AG08395 (cell line): ENCODE measurements at places on chromosomes 4 and X.

GRCh38 chrX:71057848-71058530 is 10.1 kb downstream of the SNX12 start:
- DNase-seq: no peak

- no peak for DNase-seq
These were observed 55.0 kb upstream of the NR0B1 start for GRCh38 chrX:30364229-30364628.

DNA sequence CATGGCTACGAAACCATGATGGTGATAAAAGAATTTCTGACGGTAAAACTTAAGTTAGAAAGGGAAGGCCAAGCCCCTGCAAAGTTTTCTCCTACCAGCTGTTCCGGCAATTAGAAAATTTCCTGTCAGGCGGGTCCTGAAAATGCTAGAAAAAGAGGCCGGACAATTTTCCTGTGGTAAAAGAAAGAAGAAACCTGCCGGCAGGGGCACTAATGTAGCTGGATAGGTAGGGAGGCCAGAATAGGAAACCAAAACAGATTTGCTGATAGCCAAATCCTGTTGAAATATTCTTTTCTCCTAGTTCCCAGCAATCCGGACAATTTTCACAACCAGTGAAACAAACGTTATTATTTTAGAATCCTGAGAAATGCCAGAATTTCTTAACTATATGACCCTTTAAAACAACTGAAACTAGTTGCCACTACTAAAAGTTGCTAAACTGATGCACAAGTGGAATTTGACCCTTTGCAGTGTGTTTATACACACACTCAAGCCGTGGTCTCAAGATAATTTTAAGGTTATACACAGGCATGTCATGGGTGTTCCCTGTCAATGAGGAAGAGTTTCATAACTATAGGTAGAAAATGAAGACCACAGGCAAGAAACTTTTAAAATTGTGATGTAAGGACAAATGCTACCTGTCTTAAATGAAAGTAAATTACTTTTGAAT is 47.7 kb downstream of the RPS6KA3 start:
- DNase-seq: no peak

GRCh38 chr4:43607827-43608461 is 715.4 kb downstream of the GRXCR1 start:
- DNase-seq: no peak

DNA sequence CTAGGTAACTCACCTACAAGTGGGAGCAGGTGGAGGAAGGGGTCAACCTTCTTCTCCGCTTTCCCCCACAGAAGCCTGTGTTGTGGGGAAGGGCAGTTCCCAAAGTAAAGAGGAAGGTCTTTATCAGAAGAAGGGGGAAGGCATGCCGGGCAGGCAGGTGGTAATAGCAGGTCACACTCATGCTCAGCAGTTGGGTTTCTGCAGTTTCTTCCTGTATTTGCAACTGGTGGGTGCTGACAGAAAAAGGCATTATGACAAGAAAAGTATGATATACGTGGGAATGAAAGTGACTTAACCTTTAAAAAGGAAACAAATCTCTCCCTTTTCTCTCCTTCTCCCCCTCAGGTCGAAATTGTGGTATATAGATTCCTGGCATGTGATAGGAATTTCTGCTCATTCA is 3.7 kb downstream of the MTMR1 start:
- DNase-seq: no peak

GRCh38 chr4:182145334-182145905 is 97.8 kb upstream of the TENM3 start:
- no peak for DNase-seq

DNA sequence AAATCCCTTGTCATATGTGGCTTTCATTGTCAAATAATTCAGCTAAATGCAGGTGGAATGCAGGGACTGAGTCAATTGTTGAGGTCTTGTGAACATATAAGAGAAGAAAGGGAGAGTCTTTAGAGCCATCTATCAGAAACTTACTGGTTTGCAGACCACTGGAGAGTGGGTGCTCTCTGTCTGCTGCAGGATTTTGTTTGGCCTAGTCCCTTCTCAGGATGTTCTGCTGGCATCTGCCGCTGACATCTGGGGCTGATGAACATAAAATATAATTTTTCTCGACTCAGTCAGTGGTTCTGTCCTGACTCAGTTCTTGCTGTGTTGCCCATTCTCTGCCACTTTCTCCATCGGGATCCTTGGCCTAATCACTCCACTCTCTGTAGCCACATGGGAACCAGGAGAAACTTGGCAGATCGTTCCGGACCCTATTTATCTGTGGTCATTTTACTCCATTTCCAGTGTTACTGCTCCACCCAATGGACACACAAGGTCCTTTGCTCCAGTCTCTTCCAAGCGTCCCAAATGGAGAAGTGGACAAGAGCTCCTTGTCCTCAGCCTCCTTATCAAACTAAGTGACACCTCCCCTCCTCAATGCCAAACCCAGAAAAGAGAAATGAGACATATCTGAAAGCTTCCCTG is 436.2 kb downstream of the FAT4 start:
- DNase-seq: peak; percentile 43

DNA sequence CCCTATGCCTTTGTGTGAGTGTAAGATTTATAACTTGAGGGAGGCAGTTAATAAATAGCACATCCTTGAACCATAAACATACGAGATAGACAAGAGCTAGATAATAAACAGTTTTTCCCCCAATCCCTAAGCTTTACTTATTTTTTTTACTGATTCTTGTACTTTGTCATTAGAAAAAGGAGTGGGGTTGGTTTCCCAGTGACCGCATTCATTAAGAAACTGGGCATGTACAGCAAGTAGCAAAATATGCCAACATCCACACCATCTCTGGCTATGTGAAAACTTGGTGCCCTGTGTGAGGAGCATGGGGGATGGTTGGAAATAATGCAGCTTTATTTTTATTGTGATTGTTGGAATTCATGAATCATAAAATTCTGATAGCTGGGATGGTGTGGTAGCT is 176.2 kb downstream of the CBR4 start:
- no peak for DNase-seq

- DNase-seq: peak; percentile 2
These were observed 661.6 kb downstream of the RAPGEF2 start for GRCh38 chr4:159764343-159764952.

GRCh38 chr4:150664935-150665334 is 83.0 kb downstream of the MAB21L2 start:
- DNase-seq: no peak

DNA sequence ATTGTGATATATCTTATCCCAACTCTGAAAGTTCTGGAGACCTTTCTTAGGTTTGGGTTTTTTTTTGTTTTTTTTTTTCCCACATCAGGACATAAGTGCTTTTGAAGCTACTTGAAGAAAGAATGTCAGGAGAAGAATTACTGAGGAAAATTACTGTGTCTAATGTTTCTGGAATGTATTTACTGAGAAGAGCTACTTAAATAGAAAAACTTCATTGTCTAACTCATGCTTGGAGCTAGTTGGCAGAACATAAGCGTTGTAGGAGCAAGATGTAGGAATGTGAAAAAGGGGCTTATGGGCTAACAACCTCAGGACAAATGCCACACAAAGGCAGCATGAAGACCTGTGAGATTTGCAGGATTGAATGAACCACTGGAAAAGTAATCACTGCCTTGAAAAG is 166.6 kb upstream of the GLRA2 start:
- DNase-seq: peak; percentile 30

- no peak for DNase-seq
These were observed 11.8 kb downstream of the AMBN start for GRCh38 chr4:70603856-70604255.

DNA sequence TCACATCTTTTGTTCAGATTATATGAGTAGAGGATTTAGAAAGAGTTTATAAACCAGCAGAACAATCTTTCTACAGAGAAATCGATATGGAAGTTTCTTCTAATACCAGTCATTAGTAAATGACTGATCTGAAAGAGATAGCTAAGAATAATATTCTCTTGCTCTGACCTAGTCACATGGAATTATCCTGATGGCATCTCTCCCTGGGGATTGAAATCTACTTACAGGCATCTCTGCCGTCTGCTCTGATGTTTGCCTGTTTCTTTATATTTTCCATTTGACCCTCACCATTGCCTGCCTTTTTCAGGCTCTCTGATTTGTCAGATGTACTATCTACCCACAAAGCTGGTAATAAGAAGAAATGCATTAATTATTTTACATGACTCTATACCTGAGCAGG is 1157.3 kb downstream of the PCDH7 start:
- no peak for DNase-seq

- no peak for DNase-seq
These were observed 9.2 kb downstream of the RFC1 start for GRCh38 chr4:39357002-39357401.

GRCh38 chr4:157291071-157291470 is 70.5 kb downstream of the GRIA2 start:
- DNase-seq: no peak

DNA sequence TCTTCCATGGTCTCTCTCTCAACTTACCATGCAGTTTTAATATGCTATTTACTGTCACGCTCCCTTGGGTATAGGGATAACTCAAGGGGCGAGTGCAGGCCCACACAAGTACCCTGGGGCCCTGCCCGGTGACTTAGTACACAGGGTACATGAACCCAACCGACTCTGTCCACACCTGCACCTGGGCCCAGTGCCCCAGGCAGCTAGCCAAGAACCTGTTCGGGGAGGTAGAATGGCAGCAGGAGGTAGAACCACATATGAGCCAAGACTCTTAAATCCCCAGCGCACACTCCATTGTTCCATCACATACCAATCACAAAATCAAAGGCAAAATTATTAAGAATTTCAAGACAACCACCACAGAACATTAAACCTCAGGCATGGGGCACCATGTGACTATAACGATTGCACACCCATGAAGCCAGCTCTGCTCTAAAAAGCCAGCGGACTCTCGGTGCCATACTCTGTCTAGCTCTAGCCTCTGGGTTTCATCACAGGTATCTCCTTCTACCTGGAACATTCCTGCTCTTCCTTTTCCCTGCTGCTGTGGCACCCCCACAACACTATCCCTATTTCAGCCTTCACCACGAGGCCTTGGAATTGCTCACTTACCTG is 14.6 kb downstream of the PHF8 start:
- DNase-seq: no peak

GRCh38 chr4:6421397-6421796 is 51.0 kb downstream of the PPP2R2C start:
- DNase-seq: no peak

GRCh38 chrX:35442421-35442820 is 355.7 kb upstream of the MAGEB16 start:
- no peak for DNase-seq

GRCh38 chrX:39652336-39652735 is 445.4 kb downstream of the BCOR start:
- peak; percentile 29 for DNase-seq

DNA sequence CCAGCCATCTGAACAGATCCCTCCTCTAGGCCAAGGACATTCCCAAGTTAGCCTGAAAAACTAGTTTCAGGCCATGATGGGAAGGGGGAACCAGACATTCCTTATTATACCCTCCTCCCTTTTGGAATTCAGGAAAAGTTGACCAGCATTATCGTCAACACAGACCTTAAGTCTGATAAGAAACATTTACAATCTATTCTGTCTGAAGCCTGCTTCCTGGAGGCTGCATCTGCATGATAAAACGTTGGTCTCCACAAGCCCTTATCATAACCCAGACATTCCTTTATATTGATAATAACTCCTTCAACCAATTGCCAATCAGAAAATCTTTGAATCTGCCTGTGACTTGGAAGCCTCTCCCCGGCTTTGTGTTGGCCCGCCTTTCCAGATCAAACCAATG is 44.3 kb downstream of the EFHC2 start:
- no peak for DNase-seq

GRCh38 chr4:162683659-162684370 is 482.9 kb downstream of the NAF1 start:
- no peak for DNase-seq

- DNase-seq: no peak
These were observed 58.6 kb downstream of the DDX60L start for GRCh38 chr4:168421671-168422070.

- peak; percentile 8 for DNase-seq
These were observed 73.2 kb downstream of the NFKB1 start for GRCh38 chr4:102574317-102574716.

- DNase-seq: no peak
These were observed 19.2 kb downstream of the NALF2 start for GRCh38 chrX:69523314-69523713.

DNA sequence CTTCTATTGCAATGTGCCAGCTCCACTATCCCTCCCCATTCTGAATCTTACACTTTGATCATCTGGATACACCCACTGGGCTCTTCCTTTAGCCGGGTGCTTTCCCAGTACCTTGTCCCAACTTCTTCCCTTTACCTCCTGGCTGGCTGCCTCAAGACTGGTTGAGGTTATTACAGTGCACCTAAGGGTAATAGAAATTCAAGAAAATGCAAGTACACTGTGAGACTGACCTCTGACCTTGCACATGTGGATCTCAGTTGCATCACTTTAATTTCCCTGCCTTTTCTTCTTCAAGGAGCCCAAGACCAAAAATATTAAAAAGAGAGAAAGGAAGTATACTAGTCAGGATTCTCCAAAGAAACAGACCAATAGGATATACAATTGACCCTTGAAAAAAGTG is 53.9 kb upstream of the NOCT start:
- DNase-seq: no peak

DNA sequence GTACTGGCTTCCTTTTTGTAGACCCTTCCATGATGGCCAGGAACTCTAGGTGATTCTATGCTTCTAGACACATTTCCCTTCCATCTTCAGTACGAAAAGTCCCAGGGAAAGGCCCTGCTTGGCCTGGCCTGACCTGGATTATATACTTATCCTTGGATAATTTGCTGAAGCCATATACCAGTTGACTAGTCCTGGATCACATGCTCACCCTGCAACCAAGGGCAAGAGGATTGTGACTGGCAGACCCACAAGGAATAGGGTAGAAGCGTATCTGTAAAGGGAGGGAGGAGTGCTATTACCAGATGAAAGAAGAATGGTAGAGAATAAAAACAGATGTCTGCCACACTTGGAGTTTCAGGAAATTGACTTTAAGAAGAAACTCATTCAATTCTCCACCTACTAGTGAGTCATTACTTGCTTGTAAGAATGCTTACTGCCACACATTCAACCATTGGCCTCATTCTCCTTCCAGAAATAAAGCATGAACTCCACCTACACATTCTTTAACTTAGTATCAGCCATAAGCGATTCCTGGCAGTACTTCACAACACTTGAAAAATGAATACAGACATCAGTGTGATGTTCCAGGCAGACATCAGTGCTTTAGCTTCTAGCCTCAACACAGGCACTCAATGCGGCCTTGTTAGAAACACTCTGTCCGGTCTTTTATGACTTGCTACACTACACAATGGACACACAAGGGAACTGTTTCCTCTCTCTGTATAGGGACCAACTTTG is 141.8 kb downstream of the CBR4 start:
- peak; percentile 59 for DNase-seq

GRCh38 chrX:154032653-154033052 is 13.0 kb upstream of the IRAK1 start:
- DNase-seq: no peak
